ENCODE measurements at places on chromosomes 5 and 9. TPM values are rescaled to one million over a fixed set of nuclear protein-coding genes. Genes with fewer than 3 reads are reported as not detected.

GRCh38 chr9:1913631-1914330, 101.4 kb upstream of the SMARCA2 start:
- DNase-seq: no peak

DNA sequence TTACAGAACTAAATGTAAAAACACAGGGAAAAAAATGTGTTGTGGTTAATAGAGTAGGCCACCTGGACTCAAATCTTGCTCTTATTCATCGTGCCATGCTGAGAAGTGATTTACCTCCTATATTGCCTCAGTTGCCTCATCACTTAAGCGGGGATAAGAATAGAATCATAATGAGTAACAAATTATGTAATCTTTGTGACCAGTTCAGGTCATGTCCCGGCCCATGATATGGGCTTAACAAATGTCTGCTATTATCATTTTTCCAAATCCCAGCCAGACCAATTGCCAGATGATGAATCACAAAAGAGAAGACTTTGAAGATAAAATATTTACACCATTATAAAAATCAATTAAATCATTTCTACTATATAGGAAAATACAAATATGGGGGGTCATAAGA, 89.8 kb downstream of the CDH6 start:
- no peak for DNase-seq

DNA sequence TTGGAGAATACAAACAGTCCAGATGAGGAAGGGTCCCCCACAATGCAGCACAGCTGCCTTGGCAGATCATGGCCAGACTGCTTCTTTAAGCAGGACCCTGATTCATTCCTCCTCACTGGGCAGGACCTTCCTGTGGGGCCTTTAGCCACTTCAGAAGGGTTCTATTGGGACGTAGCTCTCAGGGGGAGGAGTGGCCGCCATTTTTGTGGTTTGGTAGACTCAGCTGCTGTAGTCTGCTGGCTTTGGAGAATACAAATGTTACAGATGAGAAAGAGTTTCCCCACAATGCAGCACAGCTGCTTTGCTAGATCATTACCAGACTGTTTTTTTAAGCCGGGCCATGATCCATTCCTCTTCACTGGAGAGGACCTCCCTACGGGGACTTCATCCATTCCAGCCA, 57.4 kb downstream of the TMEM38B start:
- no peak for DNase-seq

DNA sequence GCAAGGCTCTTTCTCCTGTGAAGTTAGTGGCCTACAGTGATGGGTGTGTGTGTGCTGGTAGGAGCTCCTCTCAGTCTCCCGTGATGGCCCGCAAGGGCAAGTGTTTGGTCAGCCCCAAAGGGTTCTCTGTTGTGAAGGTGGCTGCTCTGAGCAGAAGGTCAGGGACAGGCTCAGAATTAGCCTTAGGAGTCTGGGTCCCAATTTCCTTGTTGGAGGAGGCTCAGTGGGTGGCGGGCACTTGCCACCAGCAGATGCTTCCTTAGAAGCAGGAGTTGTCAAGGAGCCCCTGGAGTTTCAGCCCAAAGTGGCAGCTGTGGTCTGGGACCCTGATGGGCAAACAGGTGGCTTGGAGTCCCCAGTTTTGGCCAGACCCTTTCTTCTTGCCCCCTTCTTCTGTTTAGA, 154.4 kb downstream of the MACROH2A1 start:
- DNase-seq: no peak

- no peak for DNase-seq
Observed at GRCh38 chr9:80664327-80665210, 1024.8 kb downstream of the TLE1 start.

GRCh38 chr5:99773290-99773689, 761.9 kb upstream of the FAM174A start:
- no peak for DNase-seq

DNA sequence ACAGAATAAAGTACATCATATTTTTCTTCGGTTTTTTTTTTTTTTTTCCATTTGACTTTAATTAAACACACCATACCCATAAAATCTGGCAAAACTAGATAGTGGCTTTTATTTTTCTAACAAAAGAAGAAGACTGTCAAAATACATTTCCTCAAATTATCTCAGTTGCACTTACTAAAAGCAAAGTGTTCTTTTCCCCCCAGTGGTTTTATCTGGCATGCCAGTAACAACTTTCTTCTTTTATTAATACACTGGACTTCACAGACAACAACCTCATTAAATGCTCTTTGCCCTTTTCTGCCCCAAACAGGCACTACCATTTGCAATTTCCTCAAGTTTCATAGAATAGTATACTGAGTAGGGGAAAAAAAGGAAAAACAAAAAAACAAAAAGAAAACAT, 1792.3 kb downstream of the EFNA5 start:
- no peak for DNase-seq

DNA sequence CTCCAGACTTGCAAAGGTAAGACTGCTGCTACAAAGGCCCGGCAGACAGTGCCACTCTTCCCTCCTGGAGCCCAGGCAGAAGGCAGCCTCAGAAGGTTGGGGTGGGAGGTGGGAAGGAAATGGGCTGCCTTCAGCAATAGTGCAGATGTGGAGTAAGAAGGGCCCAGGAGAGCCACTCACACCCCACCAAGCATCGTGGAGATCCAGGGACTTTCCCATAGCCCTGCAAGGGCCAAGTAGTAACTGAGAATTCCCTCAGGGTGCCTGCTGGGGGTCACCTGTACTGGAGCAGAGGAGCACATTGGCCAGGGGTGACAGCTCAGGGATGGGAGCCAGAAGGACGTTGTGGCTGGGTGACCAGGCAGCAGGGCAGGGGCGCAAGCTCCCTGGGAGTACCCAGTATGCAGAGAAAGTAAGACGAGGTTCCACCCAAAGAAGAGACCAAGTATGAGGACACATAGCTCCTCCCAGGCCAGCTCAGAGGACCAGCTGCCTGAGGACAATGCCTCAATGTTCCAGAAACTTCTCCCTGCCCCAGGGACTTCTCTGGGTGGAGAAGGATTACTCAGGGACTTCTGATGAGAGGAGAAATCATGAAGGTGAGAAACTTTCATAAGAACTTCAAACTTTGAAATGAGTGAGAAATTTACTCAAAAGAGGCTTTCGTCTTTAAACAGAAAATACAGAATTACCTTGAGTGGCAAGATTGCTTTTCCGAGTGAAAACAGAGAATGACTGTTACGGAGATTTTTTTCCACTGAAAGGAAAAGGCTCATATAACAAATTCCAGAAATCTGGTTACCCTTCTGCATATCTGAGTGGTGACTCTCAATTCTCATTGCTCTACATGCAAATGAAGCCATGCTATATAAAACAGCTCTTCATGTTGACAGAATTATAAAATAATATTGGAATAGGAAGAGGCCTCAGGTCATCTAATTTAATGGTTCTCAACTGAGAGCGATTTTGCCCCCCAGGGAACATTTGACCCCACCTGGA, 87.9 kb upstream of the TRIO start:
- no peak for DNase-seq

- DNase-seq: no peak
Observed at GRCh38 chr5:79966448-79966847, 24.6 kb downstream of the MTX3 start.

GRCh38 chr5:42230839-42231238, 192.4 kb upstream of the GHR start:
- DNase-seq: no peak

SPAAR gene
- 6.5 TPM for total RNA-seq

PCDHA13 gene
- not detected for total RNA-seq

GRCh38 chr5:40025586-40025985, 600.8 kb upstream of the DAB2 start:
- no peak for DNase-seq

DAB2 gene
- total RNA-seq: 28.5 TPM

DNA sequence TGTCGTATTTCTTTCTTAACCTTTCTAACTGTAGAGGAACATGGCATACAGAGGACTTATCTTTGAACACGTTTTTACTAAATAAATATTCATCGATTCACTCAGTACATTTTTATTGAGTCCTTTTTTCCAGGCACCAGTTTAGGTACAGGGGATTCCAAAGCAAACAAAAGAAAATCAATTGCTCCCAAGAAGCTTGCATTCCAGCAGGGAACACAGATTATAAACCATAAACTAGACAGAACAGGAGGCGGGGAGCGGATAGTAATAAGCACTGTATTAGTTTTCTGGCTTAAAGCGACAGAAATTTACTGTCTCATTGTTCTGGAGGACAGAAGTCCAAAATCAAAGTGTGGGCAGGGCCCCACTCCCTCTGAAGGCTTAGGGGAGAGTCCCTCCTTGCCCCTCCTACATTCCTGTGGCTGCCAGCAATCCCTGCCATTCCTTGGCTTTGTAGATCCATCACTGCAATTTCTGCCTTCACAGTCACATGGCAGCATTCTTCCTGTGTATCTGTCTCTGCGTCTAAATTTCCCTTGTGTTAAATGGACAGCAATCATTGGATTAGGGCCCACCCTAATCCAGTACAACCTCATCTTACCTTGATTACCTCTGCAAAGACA, 115.5 kb downstream of the COL23A1 start:
- DNase-seq: no peak

GRCh38 chr5:145479857-145480256, 355.3 kb downstream of the PRELID2 start:
- no peak for DNase-seq

PCDHB7 gene
- 0.55 TPM for total RNA-seq

DNA sequence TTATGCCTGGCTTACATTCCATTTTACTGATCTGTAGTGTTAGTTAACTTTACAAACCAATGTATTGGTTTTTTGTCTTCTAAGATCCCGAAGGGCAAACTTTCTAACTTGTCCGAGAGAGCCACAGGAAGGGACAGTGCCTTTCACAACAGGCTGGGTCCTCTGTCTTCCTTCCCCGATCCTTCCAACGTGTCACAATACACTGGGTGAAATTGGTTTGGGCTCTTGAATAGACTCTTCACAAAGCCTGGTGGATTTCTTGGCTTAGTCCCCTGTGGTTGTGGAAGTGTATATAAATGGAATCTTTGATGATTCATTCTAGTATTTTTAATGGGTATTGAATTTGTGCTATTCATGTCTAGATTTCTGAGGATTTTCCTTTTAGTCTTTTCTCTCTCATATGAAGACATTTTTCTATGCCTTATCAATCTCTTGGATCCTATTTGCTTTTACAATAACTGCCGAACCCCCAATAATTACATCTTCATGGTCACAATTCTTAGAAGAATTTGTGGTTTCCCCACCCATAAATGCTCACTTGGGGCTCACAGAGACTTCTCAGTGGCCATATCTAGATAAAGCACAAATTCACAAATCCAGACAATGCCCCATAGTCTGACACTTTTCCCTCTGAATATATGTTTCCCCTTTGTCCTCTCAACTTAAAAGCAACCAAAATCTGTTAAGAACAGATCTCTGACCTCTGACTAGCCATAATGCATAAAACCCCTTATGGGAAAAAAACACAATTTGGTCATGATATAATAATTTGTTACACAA, 107.7 kb downstream of the MTRR start:
- DNase-seq: no peak

SMU1 gene
- total RNA-seq: 14.9 TPM

SPATA9 gene
- total RNA-seq: not detected

GRCh38 chr5:151036556-151036955, 16.2 kb downstream of the GPX3 start:
- DNase-seq: no peak

DNA sequence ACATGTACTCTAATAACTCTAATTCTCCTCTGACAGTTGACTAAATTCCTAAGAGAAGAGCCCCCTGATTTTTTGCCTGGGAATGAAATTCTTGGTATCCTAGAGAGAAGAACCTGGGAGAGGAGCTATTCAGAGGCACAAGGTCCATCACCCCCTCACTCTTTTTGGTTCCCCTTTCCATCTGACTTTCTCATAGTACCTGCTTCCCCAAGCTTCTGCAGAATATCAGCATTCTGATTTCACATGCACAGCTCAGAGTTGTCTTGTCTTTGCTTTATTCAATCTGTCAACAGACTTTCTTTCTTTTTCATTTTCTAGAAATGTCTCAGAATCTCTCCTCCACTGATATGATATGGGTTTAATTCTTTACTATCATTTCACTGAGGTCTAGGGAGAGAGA, 141.5 kb upstream of the FBXL17 start:
- DNase-seq: no peak

GRM6 gene
- not detected for total RNA-seq

DNA sequence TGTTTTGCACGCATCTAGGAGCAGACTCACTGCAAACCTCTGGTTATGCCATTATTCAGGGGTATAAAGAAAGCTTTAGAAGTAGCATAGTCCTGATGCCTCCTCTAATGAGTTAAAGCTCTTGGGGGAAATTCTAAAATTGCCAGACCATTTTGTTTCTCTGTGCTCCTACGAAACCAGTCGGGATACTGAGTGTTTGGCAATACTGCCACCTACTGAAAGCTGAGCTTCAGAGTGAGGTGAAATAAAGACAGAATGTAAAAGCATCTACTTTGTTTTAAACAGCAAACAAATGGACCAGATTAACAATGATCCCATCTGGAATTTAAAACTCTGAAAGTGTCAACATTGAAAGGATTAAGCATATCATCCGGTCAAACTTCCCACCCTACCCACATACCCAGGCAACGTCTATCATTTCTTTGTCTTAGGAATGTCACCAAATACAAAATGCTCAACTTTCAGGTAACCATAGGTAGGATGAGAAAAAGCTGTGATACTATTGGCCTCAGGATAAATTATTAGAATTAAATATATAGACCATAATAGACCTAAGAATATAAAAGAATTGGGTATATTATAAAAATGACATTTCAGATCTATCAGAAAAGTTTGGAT, 77.8 kb upstream of the SHISAL2B start:
- no peak for DNase-seq

TAL2 gene
- total RNA-seq: not detected

INSL4 gene
- total RNA-seq: not detected

- DNase-seq: no peak
Observed at GRCh38 chr9:2281031-2281802, 266.1 kb downstream of the SMARCA2 start.

DNA sequence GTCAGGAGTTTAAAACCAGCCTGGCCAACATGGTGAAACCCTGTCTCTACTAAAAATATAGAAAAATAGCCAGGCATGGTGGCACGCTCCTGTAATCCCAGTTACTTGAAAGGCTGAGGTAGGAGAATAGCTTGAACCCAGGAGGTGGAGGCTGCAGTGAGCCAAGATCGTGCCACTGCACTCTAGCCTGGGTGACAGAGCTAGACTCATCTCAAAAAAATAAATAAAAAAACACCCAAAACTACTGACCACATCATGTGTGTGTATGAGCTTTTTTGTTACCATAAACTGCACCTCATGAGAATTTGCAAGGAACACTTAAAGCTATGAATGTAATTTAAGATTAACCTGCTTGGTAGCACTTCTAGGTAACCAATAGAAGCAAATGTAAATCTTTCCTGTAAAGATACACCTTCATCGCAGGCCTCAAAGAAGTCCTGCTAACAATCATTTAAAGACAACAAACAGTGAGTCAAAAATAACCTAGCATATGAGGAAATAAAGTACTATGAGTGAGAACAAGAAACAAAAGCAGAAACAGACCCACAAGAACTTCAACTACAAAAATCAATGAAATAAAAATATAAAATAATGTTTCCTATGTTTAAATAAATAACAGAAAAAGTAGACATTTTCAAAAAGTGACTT, 13.0 kb downstream of the SLC38A9 start:
- DNase-seq: no peak

- DNase-seq: no peak
Observed at GRCh38 chr5:94901191-94901979, 282.9 kb downstream of the SLF1 start.

Measured in left ventricle myocardium inferior (tissue), 1 donor.